T-helper 2 cell treated with Interferon-gamma antibody and Interleukin-4, amounts not matched to agents 5 μg/mL and 100 μg/mL, for 36 hours (primary cell): ENCODE measurements at places on chromosomes 7 and 10.

GRCh38 chr10:58599927-58600553, 87.4 kb downstream of the BICC1 start:
- no peak overlapping the region for H3K4me3 ChIP-seq
- H3K36me3 ChIP-seq: no peaks in the 10 kb centered on the region
- H3K4me1 ChIP-seq: no peaks in the 10 kb centered on the region
- H3K27ac ChIP-seq: no peak overlapping the region

DNA sequence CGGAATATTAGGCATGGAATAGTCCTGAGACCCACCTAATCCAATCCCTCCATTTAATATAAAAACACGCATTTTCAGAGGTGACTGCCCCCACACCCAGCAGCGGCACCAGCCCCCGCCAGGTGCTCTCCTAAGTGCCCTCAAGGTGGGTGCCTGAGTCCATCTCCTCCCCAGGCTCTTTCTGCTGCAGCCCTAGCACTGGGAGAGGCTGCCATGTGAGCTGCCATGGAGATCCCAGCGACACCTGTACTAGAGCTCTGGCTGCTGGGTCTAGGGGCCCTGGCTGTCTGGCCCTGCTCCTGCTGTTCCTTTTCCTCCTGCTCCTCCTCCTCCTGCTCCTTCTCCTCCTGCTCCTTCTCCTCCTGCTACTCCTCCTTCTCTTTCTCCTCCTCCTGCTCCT, 191.1 kb upstream of the BMPER start:
- H3K36me3 ChIP-seq: no peaks in the 10 kb centered on the region
- no peak overlapping the region for H3K27ac ChIP-seq
- H3K27me3 ChIP-seq: peaks cover 2% of the 10 kb centered on the region
- no peak overlapping the region for H3K4me3 ChIP-seq
- DNase-seq: no peak

DNA sequence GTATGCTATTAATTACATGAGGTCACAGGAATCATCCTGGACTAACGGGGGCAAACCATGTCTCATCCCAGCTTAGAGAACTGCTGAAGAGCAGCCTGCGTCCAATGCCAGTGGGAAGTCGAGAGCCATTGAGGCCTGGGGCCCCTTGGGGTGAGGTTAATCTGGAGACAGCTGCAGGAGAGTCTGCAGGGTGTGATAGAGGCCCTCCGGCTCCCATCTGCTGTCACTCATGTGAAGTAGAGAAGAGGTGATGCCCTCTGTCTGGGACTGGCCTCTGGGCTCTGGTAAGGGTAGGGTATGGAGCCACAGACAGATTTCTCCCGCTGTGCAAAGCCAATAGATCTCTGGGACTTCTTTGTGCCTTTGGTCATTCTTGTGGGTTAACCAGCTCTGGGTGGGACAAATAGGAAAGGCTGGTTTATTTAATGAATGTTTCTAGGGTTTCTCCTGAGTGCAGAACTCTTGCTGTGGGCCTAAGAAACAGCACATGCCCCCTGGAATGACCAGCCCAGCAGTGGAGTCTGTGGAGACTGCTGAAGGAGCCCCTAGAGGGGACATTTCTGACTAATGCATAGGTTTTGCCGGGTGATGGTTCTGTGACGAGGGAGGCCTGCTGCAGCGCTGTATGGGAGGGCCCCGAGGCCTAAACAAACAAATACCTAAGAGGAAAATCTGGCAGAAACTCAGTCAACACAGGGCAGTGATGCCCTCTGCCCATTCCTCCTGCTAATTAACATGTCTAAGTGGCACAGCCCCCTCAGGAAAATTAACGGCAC, 34.5 kb downstream of the CRHR2 start:
- H3K4me3 ChIP-seq: no peak overlapping the region
- no peaks in the 10 kb centered on the region for H3K27me3 ChIP-seq
- H3K36me3 ChIP-seq: no peaks in the 10 kb centered on the region

DNA sequence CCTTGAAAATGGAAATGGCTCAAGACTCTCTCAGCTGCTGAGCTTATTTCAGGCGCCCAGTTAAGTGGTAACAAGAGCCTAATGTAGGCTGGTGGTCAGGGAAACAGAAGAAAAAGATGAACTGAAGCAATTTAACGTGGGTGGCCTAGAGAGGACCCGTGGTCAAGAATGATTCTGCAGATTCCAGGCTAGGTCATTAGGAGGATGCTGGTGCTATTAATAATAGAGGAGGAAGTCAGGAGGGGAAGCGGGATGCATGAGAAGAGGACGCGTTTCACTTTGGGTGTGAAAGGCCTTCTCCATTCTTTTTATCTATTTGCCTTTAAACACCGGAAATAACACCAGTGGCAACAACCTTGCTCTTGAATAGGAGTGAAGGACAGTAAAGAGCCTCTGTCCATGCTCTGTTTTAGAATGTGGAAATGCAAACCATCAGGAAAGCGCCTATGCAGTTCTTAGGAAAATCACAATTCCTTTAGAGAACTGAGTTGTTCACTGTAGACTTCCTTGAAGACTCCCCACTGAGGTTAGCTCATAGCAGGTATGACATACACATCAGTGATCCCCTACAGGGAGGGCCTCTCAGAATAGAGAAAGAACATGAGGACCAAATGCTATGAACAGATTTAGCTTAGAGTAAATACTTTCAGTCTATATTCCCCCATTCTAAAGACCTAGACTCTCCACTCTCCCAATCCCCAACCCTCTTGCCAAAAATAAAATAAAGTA, 8.6 kb downstream of the LIPA start:
- H3K27me3 ChIP-seq: no peaks in the 10 kb centered on the region
- no peak overlapping the region for H3K27ac ChIP-seq
- H3K4me1 ChIP-seq: no peaks in the 10 kb centered on the region
- DNase-seq: no peak
- no peaks in the 10 kb centered on the region for H3K36me3 ChIP-seq

DNA sequence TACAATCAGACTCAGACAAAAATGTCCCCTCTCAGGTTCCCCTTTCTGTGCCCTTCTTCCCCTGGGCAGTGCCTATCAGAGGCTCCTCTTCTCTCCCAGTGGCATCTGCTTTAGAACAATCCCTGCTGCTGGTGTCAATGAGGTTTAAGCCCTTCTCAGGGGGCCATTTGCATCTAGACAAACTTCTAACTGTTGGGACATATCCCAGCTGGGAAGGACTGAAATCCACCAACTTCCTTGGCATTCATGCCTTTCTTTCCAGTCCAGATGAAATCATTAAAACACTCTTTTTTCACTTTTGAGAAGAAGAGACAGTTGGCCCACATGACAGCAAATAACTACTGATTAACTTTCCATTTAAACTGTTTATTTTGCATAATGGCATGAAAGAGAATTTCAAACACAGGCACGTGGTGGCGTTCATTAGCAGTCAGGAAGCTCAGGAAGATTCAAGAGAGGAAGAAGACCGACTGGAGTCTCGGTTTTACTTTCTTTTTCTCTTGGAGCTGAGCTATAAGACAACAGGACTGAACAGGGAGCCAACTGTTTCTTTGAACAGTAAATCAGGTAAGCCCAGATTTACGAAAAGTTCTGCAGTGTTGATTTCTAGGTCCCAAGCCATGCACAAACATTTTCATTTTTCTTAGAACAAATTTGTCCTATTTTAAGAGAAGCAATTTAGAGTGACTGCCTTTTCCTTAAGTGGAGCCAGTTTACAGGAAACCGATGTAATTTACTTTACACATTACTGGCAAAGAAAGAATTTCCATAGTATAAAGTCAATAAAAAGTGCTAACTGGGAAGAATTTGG, at the start of gene GIMAP2:
GIMAP2 (plus strand) TSS at position 488 of the 811 bp plus-strand sequence. CDS start 1,354 bp downstream, outside the sequence.
- peaks cover 72% of the 10 kb centered on the region for H3K36me3 ChIP-seq
- peaks cover 66% of the 10 kb centered on the region for H3K4me1 ChIP-seq
- no peaks in the 10 kb centered on the region for H3K27me3 ChIP-seq
